ENCODE measurements at places on chromosomes 2 and 18.

DNA sequence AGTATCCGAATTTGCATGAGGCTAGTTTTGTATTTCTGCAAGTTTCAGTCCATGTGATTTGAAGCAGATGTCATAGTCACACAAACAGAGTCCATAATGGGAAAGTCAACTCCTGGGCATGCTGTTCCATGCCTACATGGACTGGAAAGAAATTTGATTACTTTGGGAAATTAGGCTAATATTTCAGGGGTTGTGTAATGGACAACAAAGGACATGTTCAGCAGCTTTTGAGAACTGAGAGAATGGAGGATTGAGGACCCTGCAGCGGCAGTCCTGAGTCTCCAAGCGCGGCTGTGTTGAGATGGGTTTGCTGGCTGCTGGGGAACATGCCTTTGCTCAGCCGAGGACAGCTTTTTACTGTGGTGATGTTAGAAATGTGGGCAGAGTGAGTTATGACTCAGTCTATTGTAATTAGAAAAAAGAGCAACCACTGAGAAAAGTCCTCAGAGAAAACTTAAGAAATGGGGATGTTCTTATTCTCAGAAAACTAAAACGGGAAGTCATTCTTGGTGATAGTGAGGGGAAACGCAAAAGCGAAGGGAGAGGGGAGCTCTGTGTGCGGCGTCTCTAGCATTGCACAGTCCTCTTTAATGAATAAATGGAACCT, 149.2 kb downstream of the FAM210A start:
- DNase-seq: no peak

- no peak for DNase-seq
Measured at GRCh38 chr2:68172521-68172920, 14.8 kb downstream of the PNO1 start.

- no peak for DNase-seq
Measured at GRCh38 chr2:173713904-173714555, 251.1 kb downstream of the SP3 start.

- no peak for DNase-seq
Measured at GRCh38 chr18:43847164-43848091, 570.1 kb upstream of the SYT4 start.

- DNase-seq: no peak
Measured at GRCh38 chr2:238220274-238220891, 16.9 kb upstream of the ILKAP start.

- no peak for DNase-seq
Measured at GRCh38 chr2:141501752-141502151, 629.1 kb downstream of the LRP1B start.
